ENCODE measurements at places on chromosomes 12 and 14.
A peak's percentile ranks its signal among the peaks of the same experiment; 100 is the strongest.

- DNase-seq = no peak
Observed at GRCh38 chr12:104055686-104056388, 5.8 kb upstream of the GLT8D2 start.

GRCh38 chr12:107684990-107685359 lies 624 bp upstream of the PWP1 start:
- DNase-seq = no peak

- DNase-seq = no peak
Observed at GRCh38 chr12:41684997-41685396, 459.7 kb downstream of the GXYLT1 start.

- DNase-seq = peak; percentile 50
Observed at GRCh38 chr12:53267306-53267998, 647 bp upstream of the ESPL1 start.

GRCh38 chr12:109222062-109222461 lies 87.0 kb downstream of the FOXN4 start:
- no peak for DNase-seq

All from activated CD4-positive, alpha-beta T cell treated with anti-CD3 and anti-CD28 coated beads, Interleukin-2, Interleukin-4, amounts not matched to agents 100 ng/mL and 50 ng/mL, durations not matched to agents 16 hours and 8 hours (primary cell).